ENCODE measurements at places on chromosomes 2 and 18.

DNA sequence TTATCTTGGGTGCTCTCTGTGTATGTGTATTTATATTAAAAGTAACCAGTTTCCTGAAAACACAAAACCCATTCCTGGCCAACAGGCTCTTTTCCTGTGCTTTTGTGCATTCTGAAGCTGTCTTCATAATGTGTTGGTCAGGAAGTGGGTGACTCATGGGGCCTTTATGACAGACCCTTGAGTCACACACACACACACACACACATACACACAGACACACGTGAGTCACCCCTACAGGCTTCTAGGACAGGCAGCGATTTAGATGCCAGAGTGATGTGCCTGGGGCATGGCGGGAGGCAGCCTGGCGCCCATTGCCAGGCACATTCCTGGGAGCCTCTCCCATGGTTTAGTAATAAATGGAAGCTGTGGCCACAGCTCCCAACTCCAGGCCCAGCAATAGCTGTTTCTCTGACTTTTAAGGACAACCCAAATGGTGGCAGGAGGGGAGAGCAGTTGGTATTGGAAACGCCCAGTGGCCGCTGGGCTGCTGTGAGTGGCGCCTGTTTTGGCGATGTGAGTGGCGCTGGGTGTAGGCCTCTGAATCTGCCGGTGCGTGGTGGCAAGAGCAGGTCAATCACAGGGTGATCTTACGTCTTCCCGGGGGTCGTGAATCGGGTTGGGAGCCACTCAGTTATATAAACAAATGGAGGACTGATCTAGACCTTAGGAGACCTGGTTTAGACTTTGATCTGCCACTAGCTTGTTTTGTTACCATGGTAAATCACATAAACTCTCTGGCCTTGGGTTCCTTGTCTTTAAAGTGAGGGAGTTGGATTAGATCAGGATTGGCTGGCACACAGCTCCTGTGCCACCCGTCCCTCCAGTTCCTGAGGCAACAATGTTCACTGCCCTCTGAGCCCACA lies 150.7 kb upstream of the DLX2 start:
- DNase-seq = peak; percentile 99

GRCh38 chr18:71727909-71728308 lies 816.2 kb downstream of the CBLN2 start:
- no peak for DNase-seq

DNA sequence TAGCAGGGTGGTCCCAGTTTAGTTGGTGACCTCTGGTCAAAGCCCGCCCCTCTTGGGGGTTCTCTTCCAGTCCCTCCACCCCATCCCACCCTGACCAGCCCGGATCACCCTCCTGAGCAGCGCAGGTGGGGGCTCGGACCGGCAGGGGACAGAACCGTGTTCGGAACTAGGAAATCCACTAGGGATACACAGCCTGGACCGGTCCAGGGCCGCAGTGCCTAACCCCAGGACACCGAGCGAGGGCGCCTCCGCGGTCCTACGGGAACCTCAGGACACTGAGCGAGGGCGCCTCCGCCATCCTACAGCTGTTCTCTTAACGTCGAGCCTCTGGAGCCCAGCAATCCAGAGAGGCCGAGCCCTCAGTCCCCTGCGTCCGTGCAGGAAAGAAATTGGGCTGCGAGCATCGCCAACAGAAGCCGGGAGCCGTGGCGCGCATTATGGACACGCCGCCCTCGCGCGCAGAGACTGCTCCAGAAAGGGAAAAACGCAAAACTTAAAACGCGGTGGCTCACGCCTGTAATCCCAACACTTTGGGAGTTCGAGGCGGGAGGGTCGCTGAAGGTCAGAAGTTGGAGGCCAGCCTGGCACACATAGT lies 8.5 kb downstream of the RAX start:
- DNase-seq = no peak

DNA sequence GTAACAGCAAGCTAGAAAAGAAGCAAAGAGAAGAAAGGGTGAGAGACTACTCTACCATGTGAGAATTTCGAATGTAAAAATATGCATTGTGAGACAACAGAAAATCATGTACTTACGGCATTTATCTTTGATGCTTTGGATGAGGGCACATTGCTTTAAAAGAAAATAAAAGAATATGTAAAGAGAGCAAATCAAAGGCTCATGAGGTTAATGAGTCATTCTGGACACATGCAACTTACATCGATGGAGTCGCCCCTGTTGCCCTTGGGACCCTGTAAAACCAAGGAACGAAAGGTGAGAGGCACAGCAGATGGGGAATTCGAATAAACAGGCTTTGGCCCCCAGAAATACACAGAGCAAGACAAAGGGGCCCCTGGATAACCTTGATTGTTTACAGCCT lies 69.0 kb downstream of the COL6A3 start:
- DNase-seq = peak; percentile 61

- peak; percentile 30 for DNase-seq
Measured at GRCh38 chr2:189016311-189016861, 42.2 kb downstream of the COL3A1 start.
